GF-D8 (cell line): ENCODE measurements at places on chromosomes 4 and X.

GRCh38 chrX:53065104-53065503, 16.5 kb downstream of the GPR173 start:
- DNase-seq, result no peak

DNA sequence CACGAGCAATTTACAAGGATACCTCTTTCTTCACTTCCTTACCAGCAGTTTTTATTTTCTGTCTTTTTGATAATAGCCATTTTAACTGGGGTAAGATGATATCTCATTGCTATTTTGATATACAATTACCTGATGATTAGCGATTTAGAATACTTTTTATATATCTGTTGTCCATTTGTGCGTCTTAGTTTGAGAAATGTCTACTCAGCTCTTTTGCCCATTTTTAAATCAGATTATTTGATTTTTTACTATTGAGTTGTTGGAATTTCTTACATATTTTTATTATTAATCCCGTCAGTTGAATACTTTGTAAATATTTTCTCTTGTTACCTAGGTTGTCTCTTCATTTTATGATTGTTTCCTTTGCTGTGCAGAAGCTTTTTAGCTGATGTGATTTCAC, 1.5 kb upstream of the SPIN2A start:
- no peak for DNase-seq

- DNase-seq, result no peak
Measured at GRCh38 chrX:72254816-72255215, 16.0 kb upstream of the ERCC6L start.

GRCh38 chr4:173025131-173025530, 143.5 kb upstream of the GALNT7 start:
- DNase-seq, result peak; percentile 38

DNA sequence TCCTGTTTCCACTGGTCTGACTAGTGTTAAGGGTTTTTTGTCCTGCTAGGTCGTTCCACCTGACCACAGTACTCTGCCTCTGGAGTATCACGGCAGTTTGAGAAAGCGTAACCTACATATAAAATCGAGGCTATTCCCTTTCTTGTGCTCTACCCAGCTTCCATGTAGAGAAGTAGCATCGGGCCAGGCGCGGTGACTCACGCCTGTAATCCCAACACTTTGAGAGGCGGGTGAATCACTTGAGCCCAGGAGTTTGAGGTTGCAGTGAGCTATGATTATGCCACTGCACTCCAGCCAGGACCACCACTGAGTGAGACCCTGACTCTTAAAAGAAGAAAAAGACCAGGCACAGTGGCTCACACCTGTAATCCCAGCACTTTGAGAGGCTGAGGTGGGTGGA, 7.5 kb downstream of the PPEF1 start:
- no peak for DNase-seq

DNA sequence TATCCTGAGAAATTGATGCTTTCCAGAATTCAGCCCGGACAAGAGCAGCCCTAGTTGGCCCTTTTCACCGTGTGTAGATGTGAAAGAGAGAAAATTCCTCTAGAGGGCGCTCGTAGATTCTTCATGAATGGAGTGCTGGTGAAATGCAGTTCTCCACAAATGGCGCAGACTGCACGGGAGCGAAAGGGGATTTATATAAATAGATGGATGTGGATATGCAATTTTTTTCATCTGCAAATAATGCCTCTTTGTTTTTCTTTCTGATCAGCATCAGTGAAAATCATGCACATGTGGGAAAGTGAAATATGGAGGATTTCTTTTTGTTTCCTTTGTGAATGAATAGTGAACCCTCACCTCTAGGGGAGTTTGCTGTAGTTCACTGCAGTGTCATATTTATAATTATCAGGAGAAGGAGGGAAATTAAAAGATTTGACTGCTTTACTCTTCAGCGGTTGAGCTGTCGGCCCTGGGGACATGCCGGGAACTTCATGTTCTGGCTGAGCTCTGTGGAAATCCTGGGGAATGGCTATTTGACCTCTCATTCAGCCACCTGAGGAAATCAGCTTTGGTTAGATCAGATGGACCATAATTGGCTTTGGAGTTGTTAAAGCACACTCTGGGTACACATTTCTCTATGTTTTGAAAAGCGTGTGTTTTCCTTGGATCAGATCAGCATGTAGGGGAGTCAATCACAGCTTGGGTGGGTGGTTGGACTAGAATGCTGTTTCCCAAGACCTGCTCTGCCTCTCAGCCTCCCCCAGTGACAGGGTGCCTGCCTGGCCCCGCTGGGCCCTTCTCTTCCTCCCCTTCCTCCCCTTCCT, 115.0 kb upstream of the SHISA3 start:
- no peak for DNase-seq

DNA sequence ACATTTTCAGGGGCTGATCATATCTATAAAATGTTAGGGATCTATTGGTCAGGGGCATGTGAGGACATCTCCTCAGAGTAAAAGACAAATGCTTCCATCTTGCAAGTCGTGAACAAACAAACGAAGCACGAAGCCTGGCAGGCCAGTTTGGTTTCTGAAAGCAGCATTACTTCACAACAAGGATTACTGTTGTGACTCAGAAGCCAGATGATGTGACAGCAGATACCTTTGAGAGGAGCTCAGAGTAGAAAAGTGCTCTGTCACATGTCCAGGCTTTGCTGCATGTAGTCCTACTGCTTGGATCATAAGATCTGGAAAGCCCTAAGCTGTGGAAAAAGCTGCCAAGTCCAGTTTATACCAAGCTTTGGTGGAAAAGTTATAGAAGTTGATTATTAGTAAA, 1827.2 kb downstream of the ARAP2 start:
- DNase-seq, result no peak

GRCh38 chr4:2982012-2982411, 18.6 kb downstream of the GRK4 start:
- no peak for DNase-seq

DNA sequence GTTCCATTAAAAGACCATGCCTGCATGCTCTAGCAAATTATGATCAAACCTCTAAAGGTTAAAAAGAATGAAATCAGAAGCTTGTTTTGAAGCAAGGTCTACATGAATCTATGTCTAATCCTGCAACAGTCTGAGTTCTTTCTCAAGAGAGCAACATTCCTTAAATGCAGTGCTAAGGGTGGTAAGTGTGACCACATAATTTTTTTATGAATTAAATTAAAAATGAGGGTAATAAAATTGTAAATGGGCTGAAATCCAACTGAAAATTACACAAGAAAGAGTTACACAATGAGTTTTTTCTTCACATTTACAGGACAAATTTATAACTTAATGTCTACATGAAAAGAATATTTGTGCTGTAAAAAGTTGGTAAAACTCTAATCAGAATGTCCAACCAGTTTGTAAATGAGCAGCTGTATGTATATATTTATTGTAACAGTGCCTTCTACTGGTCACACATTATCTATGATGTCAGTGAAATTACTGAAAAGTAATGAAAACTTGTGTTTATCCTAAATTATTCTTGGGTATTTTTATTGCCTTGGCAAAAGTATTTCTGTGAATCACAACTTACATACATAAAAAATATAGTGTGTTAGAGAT, 336.3 kb upstream of the PITX2 start:
- DNase-seq, result no peak

DNA sequence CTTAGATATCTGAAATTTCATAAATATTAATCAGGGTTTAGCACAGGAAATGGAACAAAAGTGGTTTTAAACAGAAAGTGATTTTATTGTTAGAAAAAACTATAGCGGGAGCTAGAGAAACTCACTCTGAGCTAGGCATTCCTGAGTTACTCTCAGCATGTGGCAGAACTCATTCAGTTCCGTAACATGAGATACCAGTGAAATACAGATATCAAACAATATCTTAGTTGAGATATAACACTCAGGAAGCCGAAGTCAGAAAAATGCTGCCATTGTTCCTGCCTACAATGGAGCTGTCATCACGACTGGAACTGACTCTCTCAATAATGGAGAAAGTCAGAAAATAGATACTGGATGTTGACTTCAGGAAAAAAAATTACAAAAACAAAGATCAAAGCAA, 1428.7 kb downstream of the PCDH18 start:
- no peak for DNase-seq

- no peak for DNase-seq
Measured at GRCh38 chr4:33998291-33998690, 2246.0 kb downstream of the ARAP2 start.

GRCh38 chrX:4572691-4573090, 859.2 kb upstream of the PRKX start:
- no peak for DNase-seq

DNA sequence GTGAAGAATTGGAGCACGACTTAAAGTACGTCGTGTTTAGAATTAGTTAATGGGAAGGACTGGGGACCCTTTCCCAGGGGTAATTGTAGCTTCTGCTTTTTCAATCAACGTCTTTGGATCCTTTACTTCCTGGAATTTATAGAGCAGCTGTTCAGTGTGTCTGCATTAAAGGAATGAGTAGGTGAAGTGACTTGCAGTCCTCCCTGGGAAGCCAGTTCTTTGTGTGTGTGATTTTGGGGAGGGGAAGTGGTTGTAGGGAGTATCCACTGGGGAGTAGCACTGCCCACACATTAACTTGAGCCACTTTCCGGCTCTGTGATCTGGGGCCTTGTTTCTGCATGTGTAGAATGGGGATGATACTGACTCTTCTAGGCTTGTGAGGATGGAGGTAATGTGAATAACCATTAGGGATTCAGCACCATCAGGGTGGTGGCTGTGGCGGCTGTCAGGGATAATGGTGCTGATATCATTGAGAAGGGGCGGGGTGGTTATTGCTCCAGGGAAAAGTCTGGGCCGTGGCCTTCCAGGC, 54.7 kb downstream of the TMEM131L start:
- DNase-seq, result peak; percentile 92

DNA sequence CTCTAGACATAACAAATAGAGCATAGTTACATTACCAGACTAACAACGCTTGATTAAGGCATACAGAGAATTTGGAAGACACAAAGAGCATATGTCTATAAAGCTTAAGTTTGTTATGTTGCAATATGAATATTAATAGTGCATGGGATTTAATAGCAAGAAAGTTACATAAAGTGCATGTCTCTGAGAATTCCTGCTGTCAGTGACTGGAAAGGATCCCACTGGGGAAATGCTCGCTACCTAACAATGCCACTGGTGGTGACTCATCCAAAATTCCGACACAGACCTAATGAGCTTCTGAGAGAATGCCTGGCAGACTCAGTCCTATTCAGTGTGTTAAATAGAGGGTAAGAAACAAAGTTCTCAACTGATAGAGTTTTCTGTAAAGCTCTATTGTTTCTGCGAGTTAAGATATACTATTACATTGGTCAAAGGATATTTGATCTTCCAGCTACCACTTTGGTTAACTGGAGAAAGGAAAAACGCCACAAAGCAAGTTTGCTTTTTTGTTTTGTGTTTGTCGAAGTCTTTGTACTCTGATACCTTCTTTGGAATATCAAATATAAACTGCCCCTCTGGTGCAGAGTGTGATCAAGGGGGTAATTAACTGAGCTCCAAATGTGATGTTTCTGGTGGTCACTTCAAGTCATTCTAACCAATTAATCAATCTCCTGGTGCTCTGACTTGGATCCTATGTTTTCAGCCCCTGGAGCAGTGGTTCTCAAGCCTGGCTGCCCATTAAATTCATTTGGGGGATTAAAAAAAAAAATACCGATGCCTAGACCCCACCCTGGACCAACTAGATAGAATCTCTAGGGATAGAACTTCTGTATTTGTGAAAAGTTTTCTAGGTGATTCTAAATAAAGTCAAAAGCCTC, 107.9 kb downstream of the PALLD start:
- no peak for DNase-seq

DNA sequence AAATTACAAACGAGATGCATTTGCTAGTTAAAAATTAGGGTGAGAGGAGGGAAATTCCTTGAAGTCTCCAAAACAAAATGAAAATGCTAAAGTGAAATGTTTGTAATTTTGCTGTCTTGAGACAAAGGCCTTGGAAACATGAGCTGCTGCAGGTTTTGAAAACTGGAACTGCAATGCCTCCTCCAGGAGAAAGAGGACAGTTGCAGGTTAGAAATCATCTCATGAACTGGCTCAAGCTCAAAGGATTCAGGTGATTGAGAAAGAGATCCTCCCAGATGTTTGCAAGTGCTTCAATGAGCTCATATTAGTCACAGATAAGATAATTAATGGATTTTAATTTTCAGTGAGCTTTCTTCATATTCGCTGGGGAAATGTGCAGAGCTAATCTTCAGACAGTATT, 32.4 kb downstream of the SMPX start:
- DNase-seq, result no peak

- no peak for DNase-seq
Measured at GRCh38 chr4:153005899-153006381, 69.8 kb downstream of the FHDC1 start.

GRCh38 chrX:18891548-18891945, 92.4 kb downstream of the PHKA2 start:
- DNase-seq, result no peak

- no peak for DNase-seq
Measured at GRCh38 chrX:13994104-13994503, 35.6 kb downstream of the GEMIN8 start.

DNA sequence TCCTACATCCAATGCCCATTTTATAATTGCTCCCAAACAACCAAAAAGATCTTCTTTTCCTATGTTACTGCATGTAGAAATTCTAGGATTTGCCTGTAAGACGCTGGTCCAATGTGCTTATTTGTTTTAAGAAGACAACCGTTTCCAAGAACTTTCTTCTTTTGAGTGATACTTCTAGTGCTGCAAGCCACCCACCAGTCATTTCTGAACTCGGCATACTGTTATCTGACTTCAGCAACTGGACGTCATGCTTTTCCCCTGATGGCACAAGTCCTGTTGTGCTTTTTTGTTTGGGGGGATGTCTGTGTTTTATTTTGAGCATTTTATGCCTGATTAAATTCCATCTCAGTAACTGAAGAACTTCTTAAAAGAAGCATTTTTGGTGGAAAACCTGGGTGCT, 16.0 kb upstream of the RAP1GDS1 start:
- DNase-seq, result no peak

DNA sequence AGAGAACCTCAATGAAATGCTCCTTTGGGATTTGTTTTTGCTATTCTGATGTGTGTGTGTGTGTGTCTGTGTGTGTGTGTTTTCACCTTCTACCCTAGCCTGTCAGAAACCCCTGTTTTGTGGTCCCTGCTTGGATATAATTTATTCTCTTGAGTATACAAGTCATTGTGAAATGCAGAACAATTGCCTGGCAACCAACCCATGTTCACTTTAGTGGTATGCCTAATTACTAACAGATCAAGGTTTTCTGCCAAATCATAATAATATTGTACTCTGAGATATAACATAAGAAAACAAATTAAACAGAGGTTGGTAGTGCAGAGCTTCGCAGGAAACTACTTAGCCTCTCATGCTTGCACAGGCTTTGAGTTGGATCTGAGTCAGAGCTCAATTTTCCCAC, 7.0 kb upstream of the TET2 start:
- DNase-seq, result no peak

DNA sequence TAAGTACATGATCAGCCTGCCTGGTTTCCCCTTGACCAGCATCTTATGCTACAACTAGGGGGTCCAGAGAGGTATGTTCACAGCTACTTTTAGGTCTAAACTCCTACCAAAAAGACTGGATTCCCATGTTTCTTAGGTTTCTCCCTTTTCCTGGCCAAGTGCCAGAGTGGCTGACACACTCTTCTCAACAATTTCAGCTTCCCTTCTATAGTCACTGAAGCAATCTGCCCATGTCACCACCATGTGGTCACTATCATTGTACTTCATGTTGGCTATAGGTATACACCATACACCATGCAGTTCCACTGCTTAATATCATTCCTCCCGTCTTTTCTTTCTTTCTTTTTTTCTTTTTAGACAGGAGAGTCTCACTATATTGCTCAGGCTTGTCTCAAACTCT, 66.9 kb downstream of the KLHL13 start:
- DNase-seq, result no peak

GRCh38 chrX:40108959-40109287, 11.2 kb upstream of the BCOR start:
- DNase-seq, result peak; percentile 7
